Activated T-cell treated with anti-CD3 and anti-CD28 coated beads for 24 hours (primary cell): ENCODE measurements at places on chromosomes 7 and 10.

GRCh38 chr10:60797200-60797599, 18.9 kb downstream of the CDK1 start:
- DNase-seq: no peak

DNA sequence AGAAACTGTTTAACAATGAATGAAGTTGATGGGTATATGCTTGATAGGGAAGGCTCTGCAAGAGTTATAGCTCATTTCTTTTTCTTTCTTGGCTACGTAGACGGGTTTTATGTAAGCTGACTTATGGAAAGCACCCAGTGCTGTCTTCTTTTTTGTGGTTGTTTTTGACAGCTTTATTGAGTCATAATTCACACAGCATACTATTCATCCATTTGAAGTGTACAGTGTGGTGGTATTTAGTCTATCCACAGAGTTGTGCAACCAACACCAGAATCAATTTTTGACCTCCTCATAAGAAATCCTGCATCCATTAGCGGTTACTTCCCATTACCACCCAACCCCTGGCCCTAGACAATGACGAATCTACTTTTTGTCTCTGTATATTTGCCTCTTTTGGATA, 240.6 kb upstream of the KIAA1217 start:
- no peak for DNase-seq

- DNase-seq: no peak
Measured at GRCh38 chr7:734214-734613, 7.1 kb upstream of the PRKAR1B start.

GRCh38 chr7:133434246-133434865, 181.5 kb downstream of the EXOC4 start:
- no peak for DNase-seq

DNA sequence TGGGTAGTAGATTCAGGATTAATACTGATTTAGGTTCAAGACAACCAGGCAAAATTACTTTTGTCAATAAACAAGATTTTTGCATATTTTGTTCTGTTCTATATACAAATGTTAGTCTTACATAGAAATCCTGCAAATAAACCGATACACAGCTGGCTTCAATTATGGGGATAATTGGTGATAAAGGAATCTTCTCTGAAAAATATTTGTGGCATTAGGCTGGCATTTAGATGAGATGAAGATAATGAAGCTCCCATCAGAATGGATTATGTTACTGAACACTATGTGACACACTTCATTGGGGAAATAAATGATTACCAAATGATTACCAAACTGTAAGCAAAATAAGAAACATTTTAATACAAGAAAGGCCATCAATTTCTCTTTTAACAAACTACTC, 65.8 kb downstream of the NT5C2 start:
- no peak for DNase-seq

- DNase-seq: no peak
Measured at GRCh38 chr7:115968171-115968570, 62.4 kb downstream of the TFEC start.
